ENCODE measurements at places on chromosomes 7 and 10.

DNA sequence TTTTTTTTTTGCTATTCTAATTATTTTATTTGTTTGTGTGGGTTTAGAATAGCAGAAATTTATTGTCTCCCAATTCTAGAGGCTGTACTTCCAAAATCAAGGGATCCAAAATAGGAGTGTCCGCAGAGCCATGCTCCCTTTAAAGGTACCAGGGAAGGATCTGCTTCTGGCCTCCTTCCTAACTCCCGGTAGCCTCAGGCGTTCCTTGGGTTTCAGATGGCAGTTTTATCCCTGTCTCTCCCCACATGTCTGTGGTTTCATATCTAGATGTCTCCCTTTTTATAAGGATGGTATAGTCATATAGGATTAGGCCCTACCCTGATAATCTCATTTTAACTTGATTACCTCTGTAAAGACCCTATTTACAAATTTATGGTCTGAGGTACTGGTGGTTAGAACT is 48.4 kb downstream of the BMPR1A start:
- no peak for DNase-seq

GRCh38 chr10:103872137-103872931 is 17.0 kb upstream of the SH3PXD2A start:
- DNase-seq, result no peak

GRCh38 chr10:108852211-108852610 is 1071.1 kb downstream of the XPNPEP1 start:
- DNase-seq, result no peak

DNA sequence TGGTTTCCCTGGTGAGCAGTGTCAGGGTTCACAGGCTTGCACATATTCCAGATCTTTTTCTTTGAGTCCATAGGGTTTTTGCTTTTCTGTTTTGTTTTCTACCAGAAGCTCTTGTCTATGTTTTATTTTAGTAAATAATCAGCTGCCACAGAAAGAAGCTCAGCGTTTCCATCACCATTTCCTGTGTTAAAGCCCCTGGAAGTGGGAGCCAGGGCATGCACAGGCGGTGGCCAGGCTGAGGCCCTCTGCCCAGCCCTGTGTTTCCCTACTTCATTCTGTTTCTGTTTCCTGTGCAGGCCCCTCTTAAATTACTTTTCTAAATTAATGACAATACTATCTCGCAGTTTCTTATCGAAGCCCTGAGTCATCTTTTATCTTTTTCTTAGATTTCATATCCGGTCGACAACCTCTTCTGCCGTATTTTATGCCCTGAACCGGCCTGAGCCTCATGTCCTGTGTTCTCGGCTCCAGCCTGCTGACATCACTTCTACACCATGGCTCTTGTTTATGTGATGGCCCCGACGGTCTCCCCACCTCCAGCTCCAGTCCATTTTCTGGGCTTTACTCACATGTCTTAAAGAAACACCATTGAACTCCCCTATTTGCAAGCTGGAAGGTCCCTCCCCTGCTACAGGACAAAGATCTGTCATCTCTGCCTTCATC is 442.2 kb downstream of the TCERG1L start:
- no peak for DNase-seq

DNA sequence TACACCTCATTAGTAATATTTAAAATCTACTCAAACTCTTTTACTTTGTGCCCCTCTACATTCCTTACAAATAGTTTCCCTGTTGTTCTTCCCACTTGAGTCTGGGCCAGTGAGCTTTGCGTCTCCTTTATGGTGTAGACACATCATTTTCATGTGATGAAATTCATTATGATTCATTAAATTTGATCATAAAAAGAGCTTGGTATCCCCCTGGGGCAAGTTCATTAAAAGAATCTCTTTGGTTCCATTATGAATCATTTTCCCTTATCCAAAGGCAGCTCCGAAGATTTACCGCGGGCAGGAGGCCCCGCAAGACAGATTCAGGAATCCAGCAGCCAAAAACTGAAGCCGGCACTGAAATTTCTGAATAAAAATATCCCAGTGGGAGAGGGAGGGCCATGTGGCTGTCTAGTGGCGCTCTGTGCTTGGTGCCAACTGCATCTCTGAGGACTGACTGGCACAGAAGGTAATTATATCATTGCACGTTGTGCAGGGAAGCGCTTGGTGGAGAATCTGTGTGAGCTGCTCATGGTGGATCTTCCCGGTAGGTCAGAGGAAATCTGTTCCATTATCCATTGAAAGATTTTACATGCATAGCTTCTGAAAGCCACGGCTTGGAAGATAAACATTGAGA is 151.4 kb upstream of the PITRM1 start:
- no peak for DNase-seq

- DNase-seq, result no peak
Observed at GRCh38 chr10:113897693-113898618, 43.5 kb downstream of the NHLRC2 start.

DNA sequence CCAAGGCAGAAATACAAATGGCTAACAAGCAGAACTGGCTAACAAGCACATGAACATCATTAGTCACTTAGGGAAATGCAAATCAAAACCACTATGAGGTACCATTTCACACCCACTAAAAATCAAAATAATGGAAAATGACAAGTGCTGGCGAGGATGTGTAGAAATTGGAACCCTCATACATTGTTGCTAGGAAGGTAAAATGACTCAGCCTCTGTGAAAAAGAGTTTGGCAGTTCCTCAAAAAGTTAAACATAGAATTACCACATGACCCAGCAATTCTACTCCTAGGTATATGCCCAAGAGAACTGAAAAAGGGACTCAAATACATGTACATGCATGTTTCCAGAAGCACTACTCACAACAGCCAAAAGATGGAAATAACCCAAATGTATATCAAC is 52.8 kb upstream of the ANAPC16 start:
- no peak for DNase-seq

Data from stimulated activated CD4-positive, alpha-beta T cell treated with anti-CD3 and anti-CD28 coated beads, Interleukin-1b, Interleukin-23, amount 100 ng/mL, for 1 hour (primary cell).